ENCODE measurements at places on chromosomes 13 and 19.

DNA sequence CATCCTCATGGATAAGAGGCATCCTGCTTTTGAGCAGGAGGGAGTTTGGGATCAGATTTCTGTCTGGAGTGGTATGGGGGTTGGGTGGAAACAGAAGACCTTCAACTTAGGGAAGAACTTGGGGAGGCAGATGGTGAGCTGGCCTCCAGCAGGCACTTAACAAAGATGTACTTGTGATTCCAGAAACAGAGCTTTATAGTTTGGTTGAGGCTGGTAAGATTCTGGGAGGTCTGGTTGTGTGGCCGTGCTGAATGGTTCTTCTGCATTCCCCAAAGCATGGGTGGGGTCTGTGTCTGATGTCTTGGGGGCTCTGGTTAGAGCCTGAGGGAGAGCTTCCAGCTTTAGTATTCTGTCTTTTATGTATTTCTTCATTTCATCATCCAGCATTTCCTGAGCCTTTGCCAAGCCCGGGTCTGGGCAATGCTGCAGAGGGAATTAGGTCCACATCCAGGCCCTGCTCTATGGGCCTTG lies 4.8 kb downstream of the MEGF8 start:
- peak; percentile 58 for DNase-seq

DNA sequence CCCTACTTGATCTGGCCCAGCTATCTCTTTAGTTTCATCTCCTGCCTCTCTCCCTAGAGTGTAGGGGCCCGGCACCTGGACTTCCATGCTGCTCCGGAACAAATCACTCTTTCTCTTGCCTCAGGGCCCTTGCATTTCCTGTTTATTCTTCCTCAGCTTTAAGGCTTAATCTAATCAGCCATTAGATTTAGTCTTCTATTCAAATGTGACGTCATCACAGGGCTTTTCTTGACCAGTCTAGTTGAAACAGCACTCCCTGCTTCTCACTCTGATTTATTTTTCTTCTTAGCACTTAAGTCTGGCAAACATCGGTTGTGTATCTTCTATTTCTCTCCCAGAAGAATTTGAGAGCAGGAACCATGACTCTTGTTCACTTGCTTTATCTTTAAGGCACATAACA lies 564.1 kb downstream of the EFNB2 start:
- DNase-seq: no peak

GRCh38 chr13:44464471-44464870 lies 90.8 kb downstream of the SERP2 start:
- no peak for DNase-seq

GRCh38 chr13:98265692-98266551 lies 88.9 kb upstream of the RNF113B start:
- no peak for DNase-seq

GRCh38 chr13:97921176-97921816 lies 32.2 kb upstream of the IPO5 start:
- peak; percentile 66 for DNase-seq

- no peak for DNase-seq
Observed at GRCh38 chr13:49993111-49993510, 3.7 kb upstream of the TRIM13 start.

GRCh38 chr13:48236528-48237353 lies 3.7 kb downstream of the ITM2B start:
- DNase-seq: no peak

- DNase-seq: peak; percentile 7
Observed at GRCh38 chr19:53980539-53981375, 10.7 kb upstream of the CACNG6 start.

DNA sequence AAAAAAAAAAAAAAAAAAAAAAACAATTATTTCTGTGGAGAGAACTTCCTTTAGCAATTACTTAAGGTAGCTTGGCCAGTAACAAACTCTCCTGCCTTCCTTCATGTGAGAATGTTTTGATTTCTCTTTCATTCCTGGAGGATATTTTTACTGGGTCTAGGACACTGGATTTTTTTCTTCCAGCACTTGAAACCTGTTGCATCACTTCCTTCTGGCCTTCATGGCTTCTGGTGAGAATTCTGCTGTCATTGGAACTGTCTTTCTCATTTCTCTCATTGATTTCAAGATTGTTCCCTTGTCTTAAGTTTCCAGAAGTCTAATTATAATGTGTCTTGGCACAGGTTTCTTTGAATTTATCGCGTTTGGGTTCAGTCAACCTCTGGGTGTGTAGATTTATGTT lies 19.3 kb upstream of the RAB20 start:
- DNase-seq: peak; percentile 12

GRCh38 chr19:18870531-18871172 lies 25.3 kb downstream of the CERS1 start:
- no peak for DNase-seq

DNA sequence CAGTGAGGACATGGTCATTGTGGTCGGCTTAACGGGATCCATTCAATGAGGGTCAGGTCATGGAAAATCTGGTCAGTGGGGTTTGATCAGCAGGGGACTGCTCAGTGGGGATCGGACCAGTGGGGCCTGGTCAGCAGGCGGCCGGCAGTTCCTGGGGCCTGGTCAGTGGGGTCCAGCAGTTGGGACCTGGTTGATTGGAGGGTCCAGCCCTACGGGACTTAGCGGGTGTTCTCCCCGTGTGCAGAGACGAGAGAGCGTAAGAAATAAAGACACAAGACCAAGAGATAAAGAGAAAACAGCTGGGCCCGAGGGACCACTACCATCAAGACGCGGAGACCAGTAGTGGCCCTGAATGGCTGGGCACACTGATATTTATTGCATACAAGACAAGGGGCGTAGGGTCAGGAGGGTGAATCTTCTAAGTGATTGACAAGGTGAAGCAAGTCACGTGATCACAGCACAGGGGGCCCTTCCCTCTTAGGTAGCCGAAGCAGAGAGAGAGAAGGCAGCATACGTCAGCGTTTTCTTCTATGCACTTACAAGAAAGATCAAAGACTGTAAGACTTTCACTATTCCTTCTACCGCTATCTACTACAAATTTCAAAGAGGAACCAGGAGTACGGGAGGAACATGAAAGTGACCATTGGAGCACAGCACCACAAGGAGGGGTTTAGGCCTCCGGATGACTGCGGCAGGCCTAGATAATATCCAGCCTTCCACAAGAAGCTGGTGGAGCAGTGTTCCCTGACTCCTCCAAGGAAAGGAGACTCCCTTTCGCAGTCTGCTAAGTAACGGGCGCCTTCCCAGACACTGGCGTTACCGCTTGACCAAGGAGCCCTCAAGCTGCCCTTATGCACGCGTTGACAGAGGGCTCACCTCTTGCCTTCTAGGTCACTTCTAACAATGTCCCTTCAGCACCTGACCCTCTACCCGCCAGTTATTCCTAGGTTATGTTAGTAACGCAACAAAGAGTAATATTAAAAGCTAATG lies 62.1 kb upstream of the TPM4 start:
- no peak for DNase-seq

DNA sequence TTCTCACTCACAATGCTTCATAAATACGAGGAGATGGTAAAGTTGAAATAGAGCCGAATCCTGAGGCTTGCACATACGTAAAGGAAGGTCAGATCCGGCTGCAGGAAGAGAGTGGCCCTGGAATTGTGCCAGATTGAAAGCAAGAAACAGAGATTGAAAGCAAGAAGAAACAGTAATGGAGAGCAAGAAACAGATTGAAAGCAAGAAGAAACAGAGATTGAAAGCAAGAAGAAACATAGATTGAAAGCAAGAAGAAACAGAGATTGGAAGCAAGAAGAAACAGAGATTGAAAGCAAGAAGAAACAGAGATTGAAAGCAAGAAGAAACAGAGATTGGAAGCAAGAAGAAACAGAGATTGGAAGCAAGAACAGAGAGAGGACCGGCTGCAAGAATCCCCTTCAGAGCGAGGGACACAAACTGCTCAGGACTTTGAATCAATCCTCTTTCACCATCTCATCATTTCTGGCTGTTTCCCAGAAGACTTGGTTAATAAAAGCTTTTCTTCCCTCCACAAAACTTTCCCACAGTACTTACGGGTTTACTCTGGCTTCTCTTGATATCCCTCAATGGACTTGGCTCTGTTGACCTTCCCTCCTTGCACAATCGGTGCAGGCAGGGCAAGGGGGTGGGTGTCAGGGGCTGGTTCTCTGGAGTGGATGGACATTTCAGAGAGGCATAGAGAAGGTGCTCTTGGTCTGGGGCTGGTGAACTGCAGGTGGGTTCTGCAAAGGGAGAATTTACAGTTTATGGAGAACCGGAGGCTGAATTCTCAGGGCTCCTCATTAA lies 25.5 kb downstream of the OR7A5 start:
- no peak for DNase-seq

- DNase-seq: no peak
Observed at GRCh38 chr19:33758541-33759013, 38.1 kb upstream of the KCTD15 start.

GRCh38 chr19:47296036-47296435 lies 13.6 kb upstream of the C5AR1 start:
- DNase-seq: peak; percentile 72

- DNase-seq: no peak
Observed at GRCh38 chr13:51058461-51059167, 52.5 kb downstream of the C13orf42 start.

- no peak for DNase-seq
Observed at GRCh38 chr13:99417201-99418102, 83.8 kb upstream of the TM9SF2 start.

DNA sequence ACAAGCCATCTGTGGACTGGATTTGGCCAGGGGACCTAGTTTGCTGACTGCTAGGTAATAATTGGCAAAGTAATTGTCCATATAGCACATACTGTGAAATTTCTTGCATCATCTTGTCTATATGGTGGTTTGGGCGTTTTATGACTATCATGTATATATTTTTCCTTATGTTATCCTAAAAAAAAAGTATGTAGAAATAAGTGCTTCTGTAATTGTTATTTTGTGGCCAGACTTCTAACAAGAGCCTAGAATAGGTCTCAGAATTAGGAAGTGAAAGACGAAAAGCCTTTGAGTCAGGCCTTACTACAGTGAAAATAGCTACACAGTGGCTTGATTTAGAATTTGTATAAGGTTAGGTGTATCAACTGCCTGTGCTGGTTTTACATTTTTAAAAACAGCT lies 4.2 kb downstream of the FNDC3A start:
- DNase-seq: no peak

- DNase-seq: no peak
Observed at GRCh38 chr19:41565379-41565720, 10.6 kb upstream of the CEACAM21 start.

DNA sequence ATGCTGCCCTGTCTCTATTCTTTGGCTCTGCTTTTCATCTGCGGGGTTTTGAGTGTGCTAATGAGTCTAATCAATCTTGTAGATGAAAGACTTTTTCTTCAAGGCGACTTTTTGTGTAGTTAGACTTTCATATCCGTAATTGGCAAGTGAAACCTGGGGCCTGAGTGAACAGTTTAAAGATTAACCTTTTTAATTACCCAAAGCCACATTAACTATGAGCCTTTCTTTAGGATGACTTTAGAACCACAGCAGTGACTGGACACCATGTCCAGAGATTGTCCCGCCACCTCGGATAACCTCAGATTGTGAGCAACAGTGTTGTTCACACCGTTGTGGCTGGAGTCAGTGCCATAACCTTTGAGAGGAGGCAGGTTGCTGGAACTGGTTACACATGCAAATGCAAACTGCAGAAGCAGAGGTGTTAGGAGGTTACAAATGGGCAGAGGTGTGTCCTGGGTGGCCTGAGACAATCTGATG lies 58.7 kb downstream of the SIAH3 start:
- DNase-seq: no peak

GRCh38 chr13:42753697-42754096 lies 27.7 kb upstream of the FAM216B start:
- peak; percentile 40 for DNase-seq

DNA sequence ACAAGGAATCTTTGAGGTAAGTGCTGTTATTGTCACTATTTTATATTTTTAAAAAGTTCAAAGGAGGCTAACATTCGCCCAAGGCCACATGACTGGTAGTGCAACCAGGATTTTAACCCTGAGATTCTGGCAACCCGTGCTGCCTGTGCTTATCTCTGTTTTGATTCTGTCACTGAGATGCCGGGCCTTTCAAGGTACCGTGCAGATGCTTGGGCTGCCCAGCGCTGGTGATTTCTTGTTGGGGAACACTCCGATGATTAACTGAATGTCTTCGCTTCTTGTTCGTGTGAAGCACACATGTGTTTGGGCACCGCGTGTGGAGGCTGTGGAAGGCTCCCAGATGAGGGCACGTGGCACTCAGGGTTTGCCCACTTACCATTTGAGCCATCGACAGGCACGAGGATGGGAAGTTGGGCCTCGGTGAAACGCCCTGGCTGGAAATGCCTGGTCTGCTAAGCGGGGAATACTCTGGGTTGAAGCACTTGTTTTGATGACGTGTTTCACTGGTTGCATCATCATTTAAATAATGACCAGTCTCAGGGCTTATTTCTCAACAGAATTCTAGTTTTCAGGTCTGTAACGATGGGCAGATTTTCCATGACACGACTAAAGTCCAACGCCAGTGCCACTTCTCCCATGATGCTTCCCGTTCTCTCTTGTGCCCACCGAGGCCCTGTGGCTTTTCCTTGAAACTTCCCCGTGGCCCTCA lies 392.7 kb downstream of the FGF9 start:
- no peak for DNase-seq

DNA sequence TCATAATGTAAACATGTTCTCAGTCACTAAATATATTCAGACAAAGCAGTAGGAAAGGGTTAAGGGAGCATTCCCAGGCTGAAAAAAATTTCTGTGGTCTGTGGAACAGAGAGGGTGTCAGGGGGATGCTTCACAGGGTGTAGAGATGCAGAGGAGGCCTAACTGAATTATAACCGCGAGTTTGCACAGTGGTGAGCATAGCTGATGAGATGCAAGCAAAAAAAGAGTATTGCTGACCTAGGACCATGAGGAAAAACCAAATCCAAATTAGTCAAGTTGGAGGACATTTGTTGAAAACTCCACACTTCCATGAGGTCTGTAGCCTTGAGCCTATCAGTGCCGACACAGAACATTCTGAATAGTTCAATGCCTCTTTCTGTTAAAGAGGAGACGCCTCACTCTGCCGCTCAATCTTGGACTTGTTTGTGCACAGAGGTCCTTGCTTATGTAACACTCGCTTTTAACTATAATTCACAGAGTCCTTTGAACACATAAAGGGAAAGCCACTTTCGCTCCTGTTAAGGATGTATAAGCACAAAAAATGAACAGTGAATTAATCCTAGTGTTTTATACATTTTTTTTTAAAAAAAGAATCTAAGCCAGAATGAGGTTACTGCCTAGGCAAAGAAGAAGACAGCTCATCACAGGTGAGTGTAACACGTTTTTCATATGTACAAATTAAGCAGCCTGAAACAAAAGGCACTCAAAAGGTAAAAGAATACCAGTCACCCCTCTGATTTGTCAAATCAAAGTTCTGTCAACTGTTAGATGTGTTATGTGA lies 25.8 kb upstream of the INTS6 start:
- no peak for DNase-seq

DNA sequence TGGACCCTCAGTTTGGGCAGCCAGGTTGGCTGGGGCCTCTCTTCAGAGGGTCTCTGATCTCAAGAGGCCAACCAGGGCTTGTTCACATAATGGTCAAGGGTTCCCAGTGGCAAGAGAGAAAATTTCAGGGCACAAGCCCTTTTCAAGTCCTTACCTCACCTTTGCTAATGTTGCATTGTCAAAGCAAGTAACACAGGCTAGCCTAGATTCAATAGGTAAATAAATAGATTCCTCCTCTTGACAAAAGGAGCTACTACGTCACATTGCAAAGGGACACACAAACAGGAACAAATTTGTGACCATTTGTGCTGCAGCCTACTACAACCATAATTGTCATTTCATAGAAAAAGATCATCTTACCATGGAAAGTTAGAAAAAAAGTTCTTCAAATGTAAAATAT lies 33.9 kb upstream of the FRY start:
- DNase-seq: no peak
